Right atrium auricular region (tissue), 2 donors: ENCODE measurements at places on chromosomes 16 and 17. TPM values are rescaled to one million over a fixed set of nuclear protein-coding genes. Genes with fewer than 3 reads are reported as not detected.

The OR1A1 gene
- not detected for total RNA-seq

The OR4D1 gene
- total RNA-seq: not detected

- H3K4me1 ChIP-seq: no peaks in the 10 kb centered on the region
- no peak for DNase-seq
- H3K4me3 ChIP-seq: no peak overlapping the region
- H3K27ac ChIP-seq: no peak overlapping the region
These were observed 52.5 kb downstream of the BANP start for GRCh38 chr16:88003736-88004135.

DNA sequence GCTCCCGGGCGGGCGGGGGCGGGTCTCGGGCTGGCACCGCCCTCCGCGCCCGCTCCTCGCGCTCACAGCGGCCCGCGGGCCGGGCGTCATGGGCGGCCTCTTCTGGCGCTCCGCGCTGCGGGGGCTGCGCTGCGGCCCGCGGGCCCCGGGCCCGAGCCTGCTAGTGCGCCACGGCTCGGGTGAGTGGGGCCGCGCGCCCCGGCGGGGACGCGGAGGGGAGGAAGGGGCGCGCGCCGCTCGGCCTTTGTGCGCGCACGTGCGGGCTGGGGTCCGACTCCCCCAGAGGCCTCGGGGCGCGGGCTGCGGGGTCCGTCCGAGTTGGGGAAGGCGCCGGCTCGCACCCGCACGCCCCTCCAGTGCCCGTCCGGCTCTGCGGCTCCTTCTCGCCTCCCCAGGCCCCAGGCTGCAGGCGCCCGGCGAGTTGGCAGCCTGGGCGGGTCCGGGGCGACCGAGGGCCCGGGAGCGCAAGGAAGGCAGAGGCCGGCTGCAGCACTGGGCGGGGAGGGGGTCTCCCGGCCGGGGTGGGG, at the start of gene NME4:
Gene NME4 (plus strand): TSS at position 65 of the 527 bp plus-strand sequence. CDS start 24 bp downstream, at position 89.
- no peaks in the 10 kb centered on the region for H3K36me3 ChIP-seq
- no peak for DNase-seq
- H3K27ac ChIP-seq: peak within 1 kb of the TSS; percentile 88
- no peaks in the 10 kb centered on the region for H3K27me3 ChIP-seq

The LGALS9 gene
- 9.7 TPM for total RNA-seq

GRCh38 chr17:55635253-55635914, 87.3 kb downstream of the TMEM100 start:
- H3K27me3 ChIP-seq: no peaks in the 10 kb centered on the region
- no peaks in the 10 kb centered on the region for H3K36me3 ChIP-seq
- DNase-seq: no peak
- peak overlapping the region; percentile 9 for H3K4me3 ChIP-seq
- no peaks in the 10 kb centered on the region for H3K4me1 ChIP-seq
- H3K27ac ChIP-seq: no peak overlapping the region

DNA sequence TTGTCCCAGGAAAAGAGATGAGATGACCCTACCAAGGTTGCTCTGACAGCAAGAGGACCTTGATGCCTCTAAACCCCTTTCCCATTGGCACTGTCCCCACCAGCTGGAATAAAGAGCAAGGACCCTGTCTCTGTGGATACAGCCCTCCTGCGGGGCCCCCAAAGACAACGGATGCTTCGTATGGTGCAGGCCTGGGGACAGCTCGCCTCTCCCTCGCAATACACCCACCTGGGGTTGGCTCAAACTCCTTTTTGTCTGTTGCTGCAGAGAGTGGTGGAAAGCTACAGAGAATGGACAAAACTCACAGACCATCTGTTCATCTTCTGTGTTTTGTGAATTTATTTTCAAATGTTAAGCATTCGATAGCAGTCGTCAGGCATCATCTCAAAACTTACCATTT, 27.6 kb upstream of the CACNG3 start:
- H3K27ac ChIP-seq: no peak overlapping the region
- no peaks in the 10 kb centered on the region for H3K36me3 ChIP-seq
- no peak overlapping the region for H3K4me3 ChIP-seq
- DNase-seq: no peak
- H3K4me1 ChIP-seq: no peaks in the 10 kb centered on the region

DNA sequence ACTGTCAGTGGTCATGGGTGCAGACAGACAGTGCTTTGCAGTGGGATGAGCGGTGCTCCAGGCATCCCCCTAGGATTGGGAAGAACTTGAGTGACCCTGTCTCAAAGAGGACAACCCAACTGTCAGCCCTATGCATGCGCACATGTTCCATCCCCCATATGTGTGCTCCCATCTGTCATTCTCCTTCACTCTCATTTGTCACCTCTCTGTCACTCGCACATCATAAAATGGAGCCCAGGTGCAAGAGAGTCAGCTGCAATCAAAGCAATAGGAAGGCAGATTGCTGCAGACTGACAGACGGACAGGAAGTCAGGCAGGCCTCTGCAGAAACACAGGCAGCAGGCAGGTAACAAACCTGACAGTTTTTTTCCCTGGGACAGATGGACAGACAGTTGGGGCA, 101.8 kb upstream of the CCL1 start:
- DNase-seq: no peak
- no peak overlapping the region for H3K27ac ChIP-seq

The RPH3AL gene
- 13.1 TPM for total RNA-seq

GRCh38 chr17:39826334-39826733, 37.8 kb downstream of the IKZF3 start:
- H3K27me3 ChIP-seq: no peaks in the 10 kb centered on the region
- H3K36me3 ChIP-seq: no peaks in the 10 kb centered on the region
- no peak for DNase-seq
- H3K4me1 ChIP-seq: no peaks in the 10 kb centered on the region
- H3K27ac ChIP-seq: no peak overlapping the region

GRCh38 chr17:10316801-10317542, 55.8 kb downstream of the MYH13 start:
- H3K4me1 ChIP-seq: no peaks in the 10 kb centered on the region
- H3K27me3 ChIP-seq: no peaks in the 10 kb centered on the region
- H3K27ac ChIP-seq: no peak overlapping the region

DNA sequence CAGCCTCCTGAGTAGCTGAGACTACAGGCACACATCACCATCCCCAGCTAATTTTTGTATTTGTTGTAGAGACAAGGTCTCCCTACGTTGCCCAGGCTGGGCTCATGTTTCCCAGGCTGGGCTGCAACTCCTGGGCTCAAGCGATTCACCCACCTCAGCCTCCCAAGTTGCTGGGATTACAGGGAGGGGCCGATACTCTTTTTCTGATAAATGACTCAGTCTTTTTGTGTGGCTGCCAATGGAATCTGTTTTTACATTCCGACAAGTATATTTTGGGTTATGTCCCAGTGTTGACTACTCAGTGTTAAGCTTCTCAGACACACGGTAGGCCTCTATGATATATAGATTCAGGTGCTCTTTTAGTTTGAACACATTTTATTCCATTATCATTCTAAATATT, 58.1 kb downstream of the SLFN11 start:
- H3K27ac ChIP-seq: peak overlapping the region; percentile 75
- DNase-seq: no peak
- no peaks in the 10 kb centered on the region for H3K36me3 ChIP-seq
- H3K4me1 ChIP-seq: peaks cover 32% of the 10 kb centered on the region

DNA sequence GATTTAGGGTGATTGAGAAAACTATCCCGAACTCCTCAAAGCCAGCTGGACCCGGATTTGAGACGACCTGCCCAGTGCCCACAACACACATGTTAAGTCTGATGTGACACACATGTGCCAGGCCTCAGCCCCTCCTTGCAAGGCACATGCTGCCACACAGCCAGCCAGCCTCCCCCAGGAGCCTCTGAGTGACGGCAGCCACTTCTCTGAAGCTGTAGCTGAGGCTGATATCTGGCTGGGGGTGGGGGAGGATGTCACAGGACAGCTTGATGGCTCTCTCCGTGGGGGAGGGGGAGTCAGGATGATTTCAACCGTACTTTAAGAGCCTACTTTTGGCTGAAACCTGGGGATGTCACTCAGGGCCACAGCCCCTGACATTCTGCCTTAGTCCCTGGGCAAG, 40.9 kb downstream of the SRCIN1 start:
- no peaks in the 10 kb centered on the region for H3K36me3 ChIP-seq
- peaks cover 24% of the 10 kb centered on the region for H3K4me1 ChIP-seq
- peaks cover 62% of the 10 kb centered on the region for H3K27me3 ChIP-seq
- no peak overlapping the region for H3K4me3 ChIP-seq
- no peak for DNase-seq

DNA sequence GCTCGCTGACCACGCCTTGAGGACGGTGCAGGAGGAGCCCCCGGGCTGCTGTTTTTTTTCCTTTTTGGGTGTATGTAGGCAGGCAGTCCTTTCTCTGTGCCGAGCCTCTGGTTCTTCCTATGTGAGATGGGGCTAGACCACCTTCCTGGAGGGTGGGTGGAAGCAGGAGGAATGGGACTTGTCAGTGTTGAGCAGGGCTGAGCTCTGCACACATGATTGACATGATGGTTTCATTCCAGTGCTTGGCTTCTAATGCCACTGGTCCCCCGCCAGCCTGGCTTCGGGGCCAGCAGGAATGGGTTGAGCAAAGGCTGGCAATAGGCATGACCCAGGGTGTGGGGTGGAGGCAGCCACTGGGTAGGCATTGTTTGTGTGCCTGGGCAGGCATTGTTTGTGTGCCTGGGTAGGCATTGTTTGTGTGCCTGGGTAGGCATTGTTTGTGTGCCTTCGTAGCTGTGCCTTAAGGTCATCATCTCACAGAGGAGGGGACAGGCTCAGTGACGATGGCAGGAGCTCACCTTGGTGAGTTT, 14.2 kb upstream of the ADCY7 start:
- no peaks in the 10 kb centered on the region for H3K27me3 ChIP-seq
- no peaks in the 10 kb centered on the region for H3K36me3 ChIP-seq
- H3K27ac ChIP-seq: no peak overlapping the region
- DNase-seq: peak; percentile 57
- H3K4me3 ChIP-seq: no peak overlapping the region
- no peaks in the 10 kb centered on the region for H3K4me1 ChIP-seq

The CCL8 gene
- 0.52 TPM for total RNA-seq

The TMEM106A gene
- total RNA-seq: 2.4 TPM

- no peaks in the 10 kb centered on the region for H3K4me1 ChIP-seq
- DNase-seq: no peak
- H3K27ac ChIP-seq: no peak overlapping the region
These were observed 30.3 kb downstream of the KLHDC4 start for GRCh38 chr16:87735270-87736007.
